ENCODE measurements at places on chromosomes 12 and 14.

DNA sequence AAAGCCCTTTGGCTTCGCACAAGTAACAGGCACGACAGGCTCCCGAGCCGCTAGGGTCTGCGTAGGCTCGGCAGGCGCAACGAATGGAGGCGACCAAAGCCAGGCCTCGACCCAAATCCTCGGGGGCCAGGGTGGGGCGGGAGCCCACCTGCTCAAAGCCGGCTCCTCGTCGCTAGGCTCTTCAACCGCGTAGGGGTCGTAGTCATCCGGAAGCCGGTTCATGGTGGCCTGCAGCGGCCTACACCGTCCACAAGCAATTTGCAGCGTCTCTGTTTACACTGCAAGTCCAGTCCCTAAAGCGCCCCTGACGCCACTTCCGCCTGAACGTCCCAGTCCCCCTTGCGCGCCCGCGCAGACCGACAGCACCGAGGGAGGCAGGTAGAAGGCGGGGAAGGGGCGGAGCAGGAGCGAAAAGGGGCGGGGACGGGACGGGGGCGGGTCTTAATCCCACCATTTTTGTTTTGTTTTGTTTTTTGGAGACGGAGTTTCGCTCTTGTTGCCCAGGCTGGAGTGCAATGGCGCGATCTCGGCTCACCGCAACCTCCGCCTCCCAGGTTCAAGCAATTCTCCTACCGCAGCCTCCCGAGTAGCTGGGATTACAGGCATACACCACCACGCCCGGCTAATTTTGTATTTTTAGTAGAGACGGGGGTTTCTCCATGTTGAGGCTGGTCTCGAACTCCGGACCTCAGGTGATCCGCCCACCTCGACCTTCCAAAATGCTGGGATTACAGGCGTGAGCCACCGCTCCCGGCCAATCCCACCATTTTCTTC lies at the start of gene EAPP:
EAPP (minus strand) TSS at position 295 of the 774 bp plus-strand sequence; CDS start at position 222, 73 bp downstream.
- peak; percentile 91 for DNase-seq

DNA sequence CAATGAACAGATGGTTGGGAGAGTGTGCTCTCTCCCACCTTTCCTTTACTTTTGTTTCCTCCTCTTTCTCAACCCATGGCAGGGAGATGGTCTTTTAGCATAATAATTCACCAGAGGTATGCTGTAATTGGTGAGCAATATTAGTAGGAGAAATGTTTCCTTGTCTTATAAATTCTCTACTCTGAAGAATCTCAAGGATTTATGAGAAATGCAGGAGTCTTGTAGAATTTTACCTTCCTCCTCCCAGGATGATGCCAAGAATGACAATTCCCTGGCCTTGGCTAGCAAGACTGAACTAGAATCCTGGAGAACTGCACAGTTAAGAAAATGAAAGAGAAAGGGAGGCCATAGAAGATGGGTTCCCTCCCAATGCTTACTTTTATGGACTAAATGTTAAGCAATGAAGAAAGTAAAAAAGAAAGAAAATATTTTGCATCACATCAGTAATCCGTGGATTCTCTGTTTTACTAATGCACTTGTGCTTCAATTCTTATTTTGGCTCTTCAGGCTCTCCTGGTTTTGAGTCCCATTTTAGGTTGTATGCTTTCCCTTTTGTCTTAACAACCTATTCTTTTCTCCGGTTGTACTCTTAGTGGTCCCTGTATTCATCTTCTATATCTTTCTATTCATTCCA lies 192.9 kb upstream of the GARIN6 start:
- DNase-seq, result no peak

GRCh38 chr12:108099778-108100489 lies 29.2 kb upstream of the WSCD2 start:
- no peak for DNase-seq

- no peak for DNase-seq
These were observed 26.3 kb downstream of the HIP1R start for GRCh38 chr12:122861587-122861970.

GRCh38 chr12:132600048-132601032 lies 10.0 kb downstream of the LRCOL1 start:
- no peak for DNase-seq

- no peak for DNase-seq
These were observed 47.2 kb downstream of the MYF5 start for GRCh38 chr12:80763874-80764273.

GRCh38 chr12:60501124-60501729 lies 905.4 kb downstream of the SLC16A7 start:
- DNase-seq, result no peak

DNA sequence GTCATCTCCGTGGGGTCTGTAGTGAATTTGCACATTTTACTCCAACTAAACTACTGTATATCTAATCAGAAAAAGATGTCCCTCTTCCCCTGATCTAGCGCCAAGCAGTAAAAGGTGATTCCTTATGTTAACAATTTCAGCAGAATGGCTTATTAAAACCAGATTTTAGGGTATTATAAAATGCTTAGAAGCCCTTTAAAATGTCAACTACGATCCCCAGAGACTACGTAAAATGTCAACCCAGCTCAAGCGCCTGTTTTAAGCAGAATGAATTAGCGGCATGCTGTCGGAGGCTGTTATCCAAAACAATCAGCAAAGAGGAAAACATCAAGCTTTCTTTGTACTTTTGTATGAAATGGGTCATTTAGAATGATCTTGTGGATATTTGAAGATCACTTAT lies 408.9 kb downstream of the SOX5 start:
- no peak for DNase-seq

- no peak for DNase-seq
These were observed 15.0 kb upstream of the NR2C1 start for GRCh38 chr12:95088379-95088778.

DNA sequence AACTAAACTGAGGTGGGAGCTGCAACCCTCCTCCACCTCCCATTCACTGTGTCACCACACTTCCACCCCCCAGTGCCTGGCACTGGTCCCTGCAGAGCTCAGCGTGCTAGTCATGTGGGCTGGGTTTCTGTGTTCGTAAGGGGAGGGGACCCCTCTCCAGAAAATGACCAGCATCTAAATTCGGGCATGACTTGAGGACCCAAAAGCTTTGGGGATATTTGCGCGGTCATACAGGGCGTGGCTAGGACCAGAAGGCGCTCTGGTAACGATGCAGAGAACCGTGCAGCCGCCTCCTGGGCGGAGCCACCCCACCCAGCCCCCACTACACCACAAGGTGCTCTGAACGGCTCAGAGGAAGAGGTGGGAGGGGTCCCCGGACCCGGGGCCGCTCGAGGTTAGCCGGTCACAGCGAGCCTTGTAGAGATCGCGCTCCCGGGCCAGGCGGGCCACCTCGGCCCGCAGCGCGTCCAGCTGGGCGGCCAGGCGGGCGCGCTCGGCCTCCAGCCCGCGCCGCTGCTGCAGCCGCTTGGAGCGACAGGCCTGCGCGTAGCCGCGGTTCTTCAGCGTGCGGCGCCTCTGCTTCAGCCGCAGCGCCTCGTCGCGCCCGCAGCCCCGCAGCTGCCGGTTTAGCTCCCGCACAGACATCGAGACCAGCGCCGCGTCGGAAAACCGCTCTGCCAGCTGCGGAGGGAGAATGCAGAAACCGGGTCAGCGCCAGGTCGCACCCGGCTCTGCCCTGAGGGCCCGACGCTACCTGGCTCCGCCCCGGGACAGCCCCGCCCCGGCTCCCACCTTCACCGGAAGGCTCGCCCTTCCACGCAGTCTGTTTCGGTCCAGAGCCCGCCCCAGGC lies 9.8 kb downstream of the CPNE6 start:
- DNase-seq, result peak; percentile 52

- no peak for DNase-seq
These were observed 66.7 kb downstream of the SETD3 start for GRCh38 chr14:99413911-99414310.

DNA sequence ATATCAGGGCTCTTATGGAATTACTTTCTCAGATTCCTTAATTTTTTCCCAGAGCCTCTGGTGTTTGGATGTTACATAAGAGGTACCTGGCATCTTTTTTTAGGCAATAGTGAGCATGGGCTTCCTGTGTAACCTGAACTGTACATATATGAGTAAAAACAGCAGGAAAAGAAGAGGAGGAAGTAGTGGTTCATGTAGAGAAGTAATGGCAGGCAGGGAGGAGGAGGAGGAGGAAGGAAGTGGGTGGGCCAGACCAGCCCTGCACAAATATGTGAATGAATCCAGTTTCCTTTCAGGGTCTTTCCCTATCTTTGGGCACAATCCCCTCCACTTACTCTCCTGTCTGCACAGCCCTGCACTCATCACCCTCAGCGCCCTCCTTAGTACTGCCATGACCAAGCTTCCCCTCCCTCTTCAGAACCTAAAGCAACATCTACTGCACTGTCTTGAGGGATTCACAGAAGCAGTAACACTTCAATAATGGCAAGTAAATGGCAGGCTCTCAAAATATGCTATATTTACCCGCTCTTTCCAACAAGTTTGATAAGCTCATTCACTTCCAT lies 40.9 kb upstream of the GSG1 start:
- DNase-seq, result no peak

- no peak for DNase-seq
These were observed 1153.0 kb upstream of the TMEM132C start for GRCh38 chr12:127113945-127114344.

- DNase-seq, result no peak
These were observed 3.8 kb upstream of the TRHDE start for GRCh38 chr12:72268386-72268785.

GRCh38 chr12:129467726-129468125 lies 436.1 kb downstream of the TMEM132D start:
- DNase-seq, result no peak

DNA sequence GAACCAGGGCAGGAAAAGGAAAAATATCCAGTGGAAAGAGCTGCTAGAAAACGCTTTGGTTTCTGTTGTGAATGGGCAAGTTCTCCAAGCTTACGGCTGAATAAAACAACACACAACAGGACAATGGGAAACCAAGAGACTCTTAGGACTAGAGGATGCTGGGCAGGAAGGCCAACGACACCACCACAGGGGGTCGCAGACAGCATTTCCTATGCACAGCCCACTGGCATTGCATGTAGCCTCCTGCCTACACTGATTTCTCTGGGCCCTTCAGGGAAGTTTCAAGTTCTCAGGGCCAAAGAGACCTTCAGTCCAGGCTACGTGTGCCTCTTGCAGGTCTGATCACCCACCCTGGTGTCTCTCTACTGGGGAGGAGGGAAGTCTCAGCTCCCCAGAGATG lies 108.0 kb downstream of the RIMBP2 start:
- no peak for DNase-seq

DNA sequence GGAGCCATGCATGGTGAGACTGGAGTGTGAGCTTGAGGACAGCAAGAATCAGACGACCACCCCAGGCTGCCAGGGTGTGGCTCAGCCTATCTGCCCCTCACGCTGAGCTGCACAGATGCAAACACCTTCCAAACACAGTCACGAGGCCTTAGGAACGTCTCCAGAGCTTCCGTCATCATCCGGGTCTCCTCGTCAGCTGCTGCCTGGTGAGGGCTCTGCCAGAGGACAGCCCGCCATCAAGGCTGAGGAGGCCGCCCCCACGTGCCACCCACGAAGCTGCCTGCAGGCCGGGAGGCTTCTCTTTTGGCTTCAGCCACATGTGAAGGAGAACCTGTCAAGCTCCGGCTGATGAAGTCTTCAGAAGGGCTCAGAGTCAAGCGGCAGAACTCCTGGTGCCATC lies 13.4 kb downstream of the DDX51 start:
- DNase-seq, result no peak

DNA sequence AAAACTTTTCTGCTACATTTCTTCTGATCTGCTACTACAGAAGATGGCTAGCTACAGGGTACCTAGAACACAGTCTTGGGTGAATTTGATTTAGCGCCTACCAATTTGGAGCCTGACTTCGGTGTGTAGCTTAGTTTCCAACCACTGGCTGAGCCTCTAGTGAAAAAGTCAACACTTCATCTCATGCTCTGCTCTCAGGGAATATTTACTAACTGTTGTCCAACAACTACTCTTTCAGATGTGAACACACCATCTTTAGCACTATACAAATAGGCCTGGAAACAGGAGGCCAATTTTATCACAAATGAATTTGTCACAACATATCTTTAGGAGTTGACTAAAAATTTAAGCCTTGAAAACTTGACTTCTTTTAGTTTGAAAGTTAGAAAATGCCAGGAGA lies 167.9 kb downstream of the NELL2 start:
- no peak for DNase-seq

DNA sequence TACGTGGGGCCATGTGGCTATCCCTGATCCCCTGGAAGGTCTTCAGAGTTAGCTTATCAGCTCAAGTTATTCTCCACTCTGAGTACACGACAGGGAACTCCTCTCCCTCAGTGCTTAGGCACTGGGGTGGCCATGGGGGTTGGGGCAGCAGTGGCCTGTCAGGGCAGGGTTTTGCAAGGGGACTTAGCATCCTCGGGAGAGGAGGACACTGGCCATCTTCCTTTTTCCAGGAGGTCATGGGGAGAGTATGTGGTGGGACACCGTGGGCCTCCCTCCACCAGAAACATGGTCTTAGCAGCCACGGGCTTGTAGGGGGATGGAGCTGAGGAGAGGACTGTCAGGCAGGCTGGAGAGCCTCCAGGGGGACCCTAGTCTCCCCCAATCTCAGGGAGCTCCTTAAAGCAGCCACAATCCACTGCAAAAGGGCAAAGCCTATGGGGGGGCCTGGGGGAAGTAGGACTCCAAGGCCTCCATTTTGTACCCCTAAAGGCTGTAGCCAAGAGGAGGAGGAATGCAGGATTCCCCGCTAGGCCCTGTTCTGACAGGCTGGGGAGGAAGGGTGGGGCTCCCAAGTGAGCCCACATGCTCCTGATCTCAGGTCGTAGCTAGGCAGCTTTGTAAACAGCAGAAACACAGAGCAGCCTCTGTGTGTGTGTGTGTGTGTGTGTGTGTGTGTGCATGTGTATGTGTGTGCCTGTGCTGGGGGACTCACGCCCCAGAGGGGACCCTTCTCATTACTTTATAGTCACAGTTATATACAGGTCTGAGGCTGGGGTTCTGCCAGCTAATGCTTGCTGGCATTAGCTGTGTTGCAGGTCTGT lies 36.6 kb downstream of the KRT80 start:
- DNase-seq, result no peak

GRCh38 chr14:60102389-60102788 lies 10.7 kb downstream of the PCNX4 start:
- DNase-seq, result no peak

DNA sequence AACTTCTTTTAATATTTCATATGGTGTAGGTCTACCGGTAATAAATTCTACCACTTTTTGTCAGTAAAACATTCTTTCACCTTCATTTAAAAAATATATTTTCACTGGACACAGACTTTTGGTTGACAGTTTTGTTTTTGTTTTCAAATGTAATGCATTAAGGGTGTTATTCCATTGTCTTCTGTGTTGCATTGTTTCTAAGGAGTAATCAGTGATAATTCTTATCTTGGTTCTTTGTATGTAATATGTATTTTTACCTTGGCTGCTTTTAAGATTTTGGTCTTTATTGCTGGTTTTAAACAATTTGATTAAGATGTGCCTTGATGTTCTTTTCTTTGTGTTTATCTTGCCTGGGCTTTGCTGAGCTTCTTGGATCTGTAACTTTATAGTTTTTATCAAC lies 4.1 kb downstream of the MAP1LC3B2 start:
- no peak for DNase-seq

DNA sequence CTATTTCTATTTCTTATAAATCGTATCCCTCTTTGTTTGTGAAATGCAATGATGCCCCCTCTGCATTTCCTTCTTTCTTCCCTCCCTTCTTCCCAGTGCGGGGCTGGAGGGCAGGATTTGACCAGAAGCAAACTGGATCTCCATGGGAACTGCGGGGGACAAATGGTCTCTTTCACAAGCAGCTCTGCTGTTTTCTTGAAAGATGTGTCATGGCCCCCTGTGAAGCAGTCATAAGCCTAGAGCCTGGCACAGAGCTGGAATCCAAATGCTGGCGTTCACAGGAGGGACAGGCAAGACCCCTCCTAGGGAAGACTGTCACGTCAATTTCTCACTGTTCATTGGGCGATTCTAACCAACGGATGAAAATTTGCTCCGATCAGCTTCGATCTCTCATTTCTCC lies 203.5 kb upstream of the NOS1 start:
- DNase-seq, result no peak

- DNase-seq, result no peak
These were observed 164.9 kb downstream of the CCDC91 start for GRCh38 chr12:28355161-28355560.
